Kidney epithelial cell (primary cell): ENCODE measurements at places on chromosomes 2 and 18. TPM values are rescaled to one million over a fixed set of nuclear protein-coding genes. Genes with fewer than 3 reads are reported as not detected.

GRCh38 chr2:18149660-18150246 is 271.3 kb downstream of the KCNS3 start:
- DNase-seq, result peak; percentile 10

- DNase-seq, result no peak
These were observed 12.7 kb upstream of the TMEM131 start for GRCh38 chr2:98008415-98008814.

DNA sequence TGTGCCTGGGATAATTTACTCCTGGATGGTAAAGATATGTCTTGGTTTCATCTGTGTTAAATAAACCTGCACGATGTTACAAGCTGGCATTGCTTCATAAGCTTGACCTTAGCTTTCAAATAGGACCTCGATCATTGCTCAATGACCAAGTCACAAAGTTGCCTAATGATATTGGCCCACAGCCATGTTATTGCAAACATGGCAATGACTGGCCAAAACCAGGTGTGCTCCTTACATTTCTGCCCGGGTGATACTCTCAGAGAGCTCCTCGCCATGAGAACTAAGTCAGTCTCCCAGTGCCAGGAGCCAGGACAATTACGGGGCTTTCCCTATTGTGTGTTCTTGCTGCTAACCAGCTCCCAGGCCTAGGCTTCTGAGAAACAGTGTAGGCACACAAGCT is 72.5 kb upstream of the CYP1B1 start:
- DNase-seq, result peak; percentile 48

- no peak for DNase-seq
These were observed 87.7 kb upstream of the SMAD7 start for GRCh38 chr18:49038423-49038822.

GRCh38 chr2:216426166-216426777 is 14.0 kb downstream of the SMARCAL1 start:
- DNase-seq, result no peak

DNA sequence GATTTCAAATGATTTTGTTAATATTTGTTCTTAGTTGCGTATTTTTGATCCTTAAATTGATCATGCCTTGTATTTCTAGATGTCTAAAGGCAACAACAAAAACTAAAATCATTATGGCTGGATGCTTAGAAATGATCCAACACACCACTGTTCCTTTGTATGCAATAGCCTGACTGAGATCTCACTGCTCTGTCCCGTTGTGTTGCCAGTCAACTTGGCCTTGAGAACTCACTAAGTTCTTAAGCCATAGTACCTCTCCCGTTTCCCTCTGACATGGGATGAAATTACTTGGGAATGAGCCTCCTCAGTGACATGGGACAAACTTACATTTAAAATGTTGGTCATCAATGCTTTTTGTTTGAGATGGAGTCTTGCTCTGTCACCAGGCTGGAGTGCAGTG is 222.0 kb upstream of the HS6ST1 start:
- DNase-seq, result no peak

MSTN gene
- total RNA-seq, result not detected in 2 replicates

RPRM gene
- total RNA-seq, result 1.0 and 2.1 TPM in 2 replicates

DNAJC5G gene
- total RNA-seq, result not detected in 2 replicates

CTLA4 gene
- not detected in 2 replicates for total RNA-seq
